ENCODE measurements at places on chromosomes 11 and 22.

DNA sequence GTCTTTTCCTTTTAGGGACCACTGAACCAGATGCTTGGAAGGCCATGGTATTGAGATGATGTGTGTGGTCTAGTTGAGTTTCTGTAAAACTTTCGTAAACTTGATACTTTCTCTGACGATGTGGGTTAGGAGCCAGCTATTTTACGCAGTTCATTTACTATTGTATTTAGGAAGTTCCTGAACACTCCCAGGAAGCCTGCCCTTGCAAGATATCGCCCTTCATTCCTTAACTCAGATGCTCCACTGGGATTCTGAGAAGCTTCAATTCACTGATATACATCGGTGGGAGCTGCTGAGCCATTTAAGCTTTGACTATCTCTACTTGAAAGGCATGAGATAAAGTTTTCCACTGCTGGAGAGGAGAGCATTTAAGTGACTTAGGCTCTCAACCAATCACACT is 121.3 kb downstream of the CSNK2A3 start:
- DNase-seq = no peak

DNA sequence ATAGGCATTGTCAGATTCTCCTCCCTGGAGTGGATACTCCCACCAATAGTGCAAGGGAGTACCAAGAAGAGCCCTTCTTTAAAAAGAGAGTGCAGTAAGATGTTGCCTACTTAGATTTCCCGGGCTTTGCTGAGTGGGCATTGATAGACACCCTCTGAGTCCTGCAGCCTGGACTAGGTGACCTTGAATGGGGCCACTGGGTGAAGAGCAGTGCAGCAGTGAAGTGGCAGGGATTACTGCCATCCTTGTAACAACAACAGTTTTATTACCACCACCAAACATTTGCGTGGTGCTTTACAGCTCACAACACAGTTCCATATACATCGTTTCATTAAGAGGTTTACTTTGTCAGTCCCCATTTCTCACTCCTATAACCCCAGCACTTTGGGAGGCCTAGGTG is 59.4 kb downstream of the MICAL2 start:
- DNase-seq = no peak

GRCh38 chr11:102799681-102800340 is 1.9 kb upstream of the MMP1 start:
- DNase-seq = no peak

GRCh38 chr11:96162816-96163499 is 180.0 kb downstream of the MAML2 start:
- no peak for DNase-seq

DNA sequence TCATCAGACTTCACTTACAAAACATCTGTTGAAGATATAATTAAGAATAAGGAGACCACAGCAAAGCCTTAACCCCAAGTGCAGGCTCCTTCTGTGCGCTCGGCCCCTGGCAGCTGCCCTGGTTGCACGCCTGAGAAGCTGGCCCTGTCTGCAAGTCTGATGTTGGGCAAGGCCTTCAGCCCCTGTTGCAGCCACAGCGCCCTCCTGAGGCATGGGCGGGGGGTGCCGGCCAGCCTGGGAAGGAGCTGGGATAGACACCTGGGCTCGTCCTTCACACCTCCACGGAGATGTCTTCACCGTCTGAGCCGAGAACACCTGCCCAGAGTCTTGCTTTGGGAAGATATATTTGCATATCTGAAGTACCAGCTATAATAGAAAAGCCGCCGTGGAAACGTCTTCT is 104.1 kb downstream of the MPPED1 start:
- no peak for DNase-seq

GRCh38 chr22:21927174-21927823 is 25.3 kb downstream of the PPM1F start:
- DNase-seq = no peak

- DNase-seq = no peak
Measured at GRCh38 chr11:125314276-125315078, 149.9 kb downstream of the PKNOX2 start.

- no peak for DNase-seq
Measured at GRCh38 chr11:19979519-19979845, 180.8 kb downstream of the DBX1 start.

GRCh38 chr11:86980086-86980796 is 25.0 kb upstream of the FZD4 start:
- no peak for DNase-seq

DNA sequence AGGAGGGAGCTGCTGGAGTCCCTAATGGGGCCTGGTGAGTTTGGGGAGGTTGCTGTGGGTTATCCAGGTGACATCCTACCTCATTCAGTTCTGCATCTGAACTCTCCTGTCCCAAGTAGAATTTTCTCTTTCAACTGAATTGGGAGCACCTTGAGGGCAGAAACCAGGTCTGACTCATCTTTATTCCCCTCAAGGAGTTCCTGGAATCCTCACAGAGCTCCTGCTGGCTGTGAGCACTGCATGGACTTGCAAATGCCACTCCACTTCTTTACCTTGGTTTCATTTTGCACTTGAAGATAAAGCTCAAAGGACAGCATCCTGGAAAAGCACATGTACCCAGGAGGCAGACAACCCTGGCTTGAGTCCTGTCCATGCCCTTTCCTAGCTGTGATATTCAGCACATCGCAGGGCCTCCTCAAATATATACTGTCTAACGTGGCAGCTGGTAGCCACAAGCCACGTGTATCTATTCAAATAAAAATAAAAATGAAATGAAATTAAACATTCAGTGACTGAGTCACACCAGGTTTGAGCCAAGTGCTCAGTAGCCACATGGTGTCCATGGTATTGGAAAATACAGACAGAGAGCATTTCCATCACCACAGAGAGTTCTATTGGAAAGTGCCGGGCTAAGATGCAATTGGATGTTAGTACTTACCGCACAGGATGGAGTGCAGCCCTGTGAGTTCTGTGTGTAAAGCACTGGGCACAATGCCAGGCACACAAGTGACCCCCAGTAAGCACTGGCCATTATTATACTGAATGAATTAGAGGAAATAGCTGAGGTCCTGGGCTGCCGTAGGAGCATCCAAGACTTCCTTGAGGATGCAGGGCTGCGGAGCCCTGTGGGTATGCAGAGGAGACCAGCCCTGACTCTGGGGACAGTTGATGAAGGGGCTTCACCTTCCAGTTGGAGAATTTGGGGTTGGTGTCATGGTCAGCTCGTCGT is 149.0 kb downstream of the PKNOX2 start:
- no peak for DNase-seq
